ENCODE measurements at places on chromosomes 6 and 20.

GRCh38 chr20:44354979-44355497 lies 461 bp upstream of the HNF4A start:
- no peak for DNase-seq

GRCh38 chr6:29757701-29758293 lies 34.6 kb downstream of the HLA-F start:
- no peak for DNase-seq

DNA sequence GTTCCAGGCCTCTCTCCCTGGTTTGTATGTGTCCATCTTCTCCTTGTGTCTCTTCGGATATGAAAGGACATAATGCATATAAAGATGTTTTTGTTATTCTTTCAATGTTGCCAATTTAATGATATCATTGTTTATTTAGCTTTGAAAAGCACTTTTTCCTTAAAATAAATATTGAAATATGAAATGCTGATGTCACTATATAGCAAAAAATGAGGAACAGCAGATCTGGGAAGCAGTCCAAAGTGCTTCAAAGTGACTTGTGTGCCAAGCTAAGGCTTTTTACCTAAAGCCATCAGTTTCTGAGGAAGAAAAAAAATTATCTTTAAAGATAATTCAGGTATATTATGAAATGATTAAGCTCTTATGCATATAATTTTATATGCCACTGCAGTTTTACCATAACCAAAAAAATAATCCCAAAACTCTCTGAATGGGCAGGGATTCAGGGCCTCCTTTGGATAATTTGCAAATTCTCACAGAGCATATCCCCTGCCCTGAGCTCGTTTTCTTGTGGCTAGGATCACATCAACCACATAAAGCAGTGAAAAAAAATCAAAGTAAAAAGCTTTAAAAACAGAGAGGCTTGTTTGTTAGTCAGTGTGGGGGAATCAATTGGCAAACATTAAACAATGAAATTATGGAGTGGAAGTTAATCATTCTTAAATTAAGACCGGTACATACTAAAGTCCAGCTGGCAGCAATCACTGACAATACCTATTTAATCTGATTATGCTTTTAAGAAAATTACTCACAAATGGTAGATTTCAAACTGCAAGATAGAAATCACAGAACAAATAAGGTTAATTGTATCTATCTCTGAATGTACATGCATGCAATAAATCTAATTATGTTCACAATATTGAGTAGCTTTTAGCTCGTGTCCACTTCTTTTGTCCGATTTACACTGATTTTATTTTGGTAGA lies 1027.9 kb upstream of the ADGRB3 start:
- no peak for DNase-seq

DNA sequence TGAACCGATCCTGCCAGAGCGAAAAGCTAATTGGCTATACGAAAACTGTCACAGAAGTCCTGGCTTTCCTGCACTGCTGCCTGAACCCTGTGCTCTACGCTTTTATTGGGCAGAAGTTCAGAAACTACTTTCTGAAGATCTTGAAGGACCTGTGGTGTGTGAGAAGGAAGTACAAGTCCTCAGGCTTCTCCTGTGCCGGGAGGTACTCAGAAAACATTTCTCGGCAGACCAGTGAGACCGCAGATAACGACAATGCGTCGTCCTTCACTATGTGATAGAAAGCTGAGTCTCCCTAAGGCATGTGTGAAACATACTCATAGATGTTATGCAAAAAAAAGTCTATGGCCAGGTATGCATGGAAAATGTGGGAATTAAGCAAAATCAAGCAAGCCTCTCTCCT lies 14.2 kb downstream of the CCR6 start:
- no peak for DNase-seq

- no peak for DNase-seq
These were observed 211.5 kb downstream of the SOX4 start for GRCh38 chr6:21804941-21805610.

DNA sequence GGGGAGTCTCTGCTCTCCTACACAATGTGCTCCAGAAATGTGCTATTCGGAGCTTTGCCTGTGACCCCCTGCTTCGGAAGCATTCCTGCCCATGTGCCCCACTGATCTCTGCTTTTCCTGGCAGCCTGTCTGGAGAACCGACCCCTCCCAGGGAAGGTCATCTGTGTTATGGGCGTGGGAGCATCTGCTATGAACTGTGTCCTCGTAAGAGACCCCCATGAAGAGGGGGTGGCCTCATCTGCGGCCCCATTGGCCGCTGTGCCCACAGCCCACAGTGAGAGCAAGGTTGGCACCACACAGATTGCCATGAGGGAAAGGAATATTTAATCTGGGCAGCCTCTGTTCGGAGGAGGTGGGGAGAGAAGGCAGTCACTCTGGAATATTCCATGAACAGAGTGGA lies 32.7 kb upstream of the IRF4 start:
- DNase-seq, result no peak

DNA sequence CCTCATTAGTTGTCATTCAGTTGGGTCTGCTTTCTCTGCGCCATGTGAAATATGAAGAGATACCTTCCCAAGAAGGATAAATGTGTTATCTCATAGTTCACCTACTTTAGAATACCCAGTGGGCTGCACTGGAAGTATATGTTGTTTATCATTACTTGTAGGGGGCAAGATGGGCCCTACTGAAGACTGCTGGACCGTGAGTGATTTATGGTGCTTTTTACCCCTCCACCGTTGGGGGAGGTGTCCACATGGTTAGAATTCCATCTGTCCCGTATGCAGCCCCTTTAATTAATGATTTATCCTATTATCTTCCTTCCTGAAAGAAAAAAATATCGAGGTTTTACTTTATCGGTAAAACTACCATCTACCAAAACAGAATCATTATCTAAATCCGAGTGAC lies 97.0 kb downstream of the TSHZ2 start:
- DNase-seq, result no peak

DNA sequence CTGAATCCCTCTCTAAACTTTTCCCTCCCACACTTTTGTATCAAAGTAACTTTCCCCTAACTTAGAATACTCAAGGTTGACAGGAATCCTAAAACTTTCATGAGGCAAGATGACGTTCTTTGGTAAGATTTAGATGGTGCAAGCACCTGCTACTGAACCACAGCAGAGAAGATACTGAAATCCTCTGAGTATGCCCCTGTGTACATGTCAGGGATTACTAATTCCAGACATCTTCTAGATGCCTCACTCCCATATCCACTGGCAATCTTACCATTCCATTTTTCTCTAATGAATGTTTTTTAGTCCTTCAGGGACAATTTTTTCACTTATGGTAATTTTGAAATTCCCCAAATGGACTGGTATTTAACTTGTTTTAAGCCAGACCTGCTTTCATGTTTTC lies 9.1 kb downstream of the APOBEC2 start:
- no peak for DNase-seq

DNA sequence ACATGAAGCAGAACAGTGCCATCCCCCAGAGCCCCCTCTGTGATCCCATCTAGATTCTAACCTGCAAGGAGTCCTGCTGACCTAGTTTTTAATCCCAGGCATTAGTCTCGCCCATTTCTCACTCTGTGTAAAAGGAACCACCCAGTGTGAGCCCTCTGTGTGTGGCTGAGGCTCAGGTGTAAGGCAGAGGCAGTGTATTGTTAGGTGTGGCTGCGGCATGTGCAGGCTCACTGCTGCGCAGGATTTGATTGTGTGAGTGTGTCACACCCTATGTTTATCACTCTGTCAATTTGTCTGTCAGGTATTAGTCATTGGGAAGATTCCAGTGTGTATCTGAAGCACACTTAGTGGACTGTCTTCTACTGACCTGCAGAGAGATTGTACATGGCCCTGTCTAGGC lies 13.7 kb upstream of the CST8 start:
- no peak for DNase-seq

- no peak for DNase-seq
These were observed 553.4 kb upstream of the CITED2 start for GRCh38 chr6:139927742-139928305.

GRCh38 chr20:40931410-40932044 lies 97.1 kb upstream of the TOP1 start:
- no peak for DNase-seq

DNA sequence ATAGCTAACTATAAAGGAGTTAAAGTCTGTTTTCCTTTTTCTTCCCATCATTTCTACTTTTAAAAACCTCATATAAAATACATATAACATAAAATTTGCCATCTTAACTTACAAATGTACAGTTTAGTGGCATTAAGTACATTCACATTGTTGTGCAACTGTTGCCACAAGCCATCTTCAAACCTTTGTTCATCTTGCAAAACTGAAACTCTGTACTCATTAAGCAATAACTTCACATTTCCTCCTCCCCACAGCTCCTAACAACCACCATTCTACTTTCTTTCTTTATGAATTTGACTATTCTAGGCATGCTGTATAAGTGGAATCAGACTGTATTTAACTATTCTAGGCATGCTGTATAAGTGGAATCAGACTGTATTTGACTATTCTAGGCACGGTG lies 4.5 kb downstream of the CCDC170 start:
- DNase-seq, result no peak

- DNase-seq, result no peak
These were observed 156.0 kb upstream of the SOX4 start for GRCh38 chr6:21437581-21437980.

GRCh38 chr6:156146891-156147290 lies 630.3 kb upstream of the ARID1B start:
- DNase-seq, result no peak

GRCh38 chr20:1323256-1323655 lies 5.7 kb downstream of the SDCBP2 start:
- DNase-seq, result peak; percentile 54

- no peak for DNase-seq
These were observed 221.9 kb downstream of the ADGRG6 start for GRCh38 chr6:142523515-142524375.

DNA sequence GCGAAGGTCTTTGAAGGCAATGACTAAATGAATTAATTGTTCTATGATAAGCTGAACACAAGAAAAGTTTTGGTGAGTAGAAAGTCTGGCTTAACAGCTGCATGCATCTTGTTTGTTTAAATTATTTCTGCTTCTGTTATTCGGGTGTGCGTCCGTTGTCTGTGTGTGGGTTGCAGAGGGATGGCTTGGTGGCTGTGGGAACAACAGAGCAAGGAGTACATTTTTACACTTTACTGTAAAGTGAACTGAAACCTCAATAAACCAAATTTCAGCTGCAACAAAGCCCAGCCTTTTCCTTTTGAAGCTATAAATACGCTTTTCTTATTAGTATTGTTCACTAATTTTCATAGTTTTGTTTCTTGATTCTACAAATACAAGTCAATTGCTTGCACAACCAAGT lies 3.5 kb upstream of the LAMP5 start:
- no peak for DNase-seq

DNA sequence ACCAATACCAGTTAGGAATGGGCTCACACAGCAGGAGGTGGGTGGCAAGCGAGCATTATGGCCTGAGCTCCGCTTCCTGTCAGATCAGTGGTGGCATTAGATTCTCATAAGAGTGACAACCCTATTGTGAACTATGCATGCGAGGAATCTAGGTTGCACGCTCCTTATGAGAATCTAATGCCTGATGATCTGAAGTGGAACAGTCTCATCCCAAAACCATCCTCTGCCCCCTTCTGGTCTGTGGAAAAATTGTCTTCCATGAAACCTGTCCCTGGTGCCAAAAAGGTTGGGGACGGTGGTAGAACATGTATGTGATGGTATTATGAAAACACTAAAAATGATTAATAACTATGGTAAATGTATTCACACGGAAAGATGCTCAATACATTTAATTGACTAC lies 99.7 kb upstream of the HIVEP1 start:
- DNase-seq, result no peak

DNA sequence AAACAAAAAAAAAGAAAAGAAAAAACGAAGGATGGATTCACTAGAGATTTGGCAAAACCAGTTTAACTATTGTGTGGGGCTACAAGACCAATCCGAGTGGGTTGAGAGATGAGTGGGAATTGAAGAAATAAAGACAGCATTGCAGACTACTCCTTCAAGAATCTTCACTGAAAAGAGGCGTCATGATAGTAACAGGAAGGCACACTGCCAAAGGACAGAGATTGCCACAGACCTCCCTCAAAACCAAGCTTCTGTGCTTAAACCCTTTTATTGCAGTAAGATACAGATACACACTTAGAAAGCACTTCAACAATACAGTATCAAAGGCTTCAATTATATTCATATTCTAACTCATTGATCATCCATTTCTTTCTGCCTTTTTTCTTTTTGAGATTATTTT lies 103.9 kb downstream of the IPCEF1 start:
- DNase-seq, result no peak

DNA sequence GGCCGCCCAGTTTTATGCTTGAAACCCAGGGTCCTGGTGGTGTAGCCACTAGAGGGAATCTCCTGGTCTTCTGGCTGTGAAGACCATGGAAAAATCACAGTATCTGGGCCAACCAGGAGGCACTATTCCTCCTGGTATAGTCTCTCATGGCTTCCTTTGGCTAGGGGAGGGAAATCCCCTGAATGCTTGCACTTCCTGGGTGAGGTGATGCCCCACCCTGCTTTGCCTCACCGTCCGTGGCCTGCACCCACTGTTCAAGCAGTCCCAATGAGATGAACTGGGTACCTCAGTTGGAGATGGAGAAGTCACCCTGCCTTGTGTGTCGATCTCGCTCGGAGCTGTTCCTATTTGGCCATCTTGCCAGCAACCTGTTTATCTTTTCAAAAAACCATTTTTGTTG lies 10.1 kb upstream of the ZNF337 start:
- DNase-seq, result peak; percentile 81

DNA sequence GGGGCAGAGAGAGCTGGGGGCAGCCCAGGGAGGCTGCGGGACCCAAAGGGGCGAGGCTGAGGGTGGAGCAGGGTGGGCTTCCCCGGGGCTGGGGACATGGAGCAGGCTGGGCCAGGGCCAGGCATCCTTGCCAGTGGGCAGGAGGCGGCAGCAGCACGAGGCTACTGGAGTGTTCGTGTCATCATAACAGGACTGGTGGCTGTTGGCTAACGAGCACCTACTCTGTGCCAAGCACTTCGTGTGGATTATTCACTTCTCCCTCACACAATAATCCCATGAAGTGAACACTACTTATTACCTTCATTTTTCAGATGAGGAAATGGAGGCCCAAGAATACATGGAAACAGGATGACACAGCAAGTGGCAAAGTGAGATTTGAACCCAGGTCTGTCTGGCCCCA lies 41.7 kb downstream of the GRM4 start:
- DNase-seq, result no peak

- no peak for DNase-seq
These were observed 534.2 kb upstream of the GJE1 start for GRCh38 chr6:141598487-141598886.

DNA sequence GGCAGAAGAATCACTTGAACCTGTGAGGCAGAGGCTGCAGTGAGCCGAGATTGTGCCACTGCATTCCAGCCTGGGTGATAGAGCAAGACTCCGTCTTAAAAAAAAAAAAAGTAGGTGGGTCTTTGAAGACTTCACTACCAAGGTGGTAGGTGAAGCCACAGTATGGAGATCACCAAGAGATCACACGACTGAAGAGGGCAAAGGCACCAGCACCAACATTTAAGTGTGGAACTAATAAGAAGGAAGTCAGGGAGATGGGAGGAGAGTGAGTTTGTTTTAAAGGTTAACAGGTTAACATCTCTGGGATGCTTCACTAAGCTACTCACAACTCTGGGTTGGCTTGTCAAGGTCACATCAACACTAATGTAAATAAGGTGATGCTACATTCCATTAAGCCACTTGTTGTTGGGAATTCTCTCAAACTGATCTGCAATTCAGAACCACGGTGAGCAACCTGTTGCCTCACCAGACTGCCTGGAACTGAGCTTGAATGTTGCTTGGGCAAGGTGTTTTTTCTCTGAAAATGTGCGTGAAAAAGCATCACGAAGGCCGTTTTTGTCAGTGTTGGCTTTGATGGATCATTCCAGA lies 48.7 kb downstream of the KCTD20 start:
- no peak for DNase-seq

GRCh38 chr6:163352011-163352685 lies 62.4 kb upstream of the QKI start:
- DNase-seq, result no peak

- no peak for DNase-seq
These were observed 322.8 kb downstream of the ZFAND3 start for GRCh38 chr6:38142178-38142902.

All from activated effector memory CD4-positive, alpha-beta T cell treated with anti-CD3 and anti-CD28 coated beads, Interleukin-2, amount 50 U/mL, for 16 hours (primary cell).